ENCODE measurements at places on chromosomes 6 and 20.
A peak's percentile ranks its signal among the peaks of the same experiment; 100 is the strongest.

GRCh38 chr20:34222208-34222607 lies 19.0 kb upstream of the ASIP start:
- peak; percentile 53 for DNase-seq

- DNase-seq: no peak
Observed at GRCh38 chr20:1184638-1185315, at the start of gene TMEM74B. Gene TMEM74B, minus strand, starts transcription at chr20:1184981. Its CDS starts 1,180 bp downstream, at chr20:1183801.

DNA sequence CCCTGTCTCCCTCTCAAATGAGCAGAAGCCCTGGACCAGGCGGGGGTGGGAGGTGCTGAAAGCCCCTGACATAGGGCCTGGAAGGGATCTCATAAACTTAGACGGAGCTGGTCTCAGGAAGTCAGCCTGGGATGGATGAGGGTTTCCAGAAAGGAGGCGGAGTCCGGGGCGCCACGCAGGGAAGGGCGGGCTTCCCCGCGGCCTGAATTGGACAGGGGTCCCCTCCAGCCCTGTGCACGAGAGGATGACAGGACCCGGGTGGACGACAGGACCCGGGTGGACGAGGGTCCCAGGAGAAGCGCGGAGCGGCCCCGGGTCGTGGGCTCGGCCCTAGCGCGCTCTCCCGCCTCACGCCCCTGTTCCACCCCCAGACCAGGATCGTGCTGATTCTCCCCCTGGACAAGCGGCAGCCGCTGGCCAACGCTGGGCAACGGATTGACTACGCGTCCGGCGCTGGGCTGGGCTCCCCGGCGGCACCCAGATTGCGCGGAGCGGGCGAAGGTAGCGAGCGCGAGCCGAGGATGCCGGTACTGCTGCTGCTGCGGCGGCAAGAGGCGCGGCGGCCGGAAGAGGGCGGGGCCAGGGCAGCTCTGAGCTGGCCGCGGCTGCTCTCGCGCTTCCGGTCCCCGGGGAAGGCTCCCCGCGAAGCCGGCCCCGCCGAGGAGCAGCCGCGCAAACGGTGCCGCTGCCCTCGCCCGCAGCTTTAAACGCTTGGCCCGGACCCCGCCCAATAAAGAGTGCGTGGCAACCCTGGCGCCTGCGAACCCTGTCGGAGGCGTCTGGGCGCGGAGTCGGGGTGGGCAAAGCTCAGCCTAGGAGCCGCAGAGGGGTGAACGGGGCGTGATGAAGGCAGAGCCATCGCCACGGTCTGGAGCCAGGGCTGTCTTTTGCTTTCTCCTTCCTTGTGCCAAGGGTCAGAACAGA lies 1.3 kb downstream of the C20orf144 start:
- DNase-seq: peak; percentile 77

GRCh38 chr20:51182571-51182970 lies 159.7 kb upstream of the KCNG1 start:
- no peak for DNase-seq

GRCh38 chr6:11445146-11445545 lies 92.4 kb upstream of the TMEM170B start:
- no peak for DNase-seq

GRCh38 chr6:150528648-150529285 lies 70.9 kb upstream of the PLEKHG1 start:
- no peak for DNase-seq

- DNase-seq: no peak
Observed at GRCh38 chr6:13461307-13461706, 26.1 kb downstream of the GFOD1 start.

DNA sequence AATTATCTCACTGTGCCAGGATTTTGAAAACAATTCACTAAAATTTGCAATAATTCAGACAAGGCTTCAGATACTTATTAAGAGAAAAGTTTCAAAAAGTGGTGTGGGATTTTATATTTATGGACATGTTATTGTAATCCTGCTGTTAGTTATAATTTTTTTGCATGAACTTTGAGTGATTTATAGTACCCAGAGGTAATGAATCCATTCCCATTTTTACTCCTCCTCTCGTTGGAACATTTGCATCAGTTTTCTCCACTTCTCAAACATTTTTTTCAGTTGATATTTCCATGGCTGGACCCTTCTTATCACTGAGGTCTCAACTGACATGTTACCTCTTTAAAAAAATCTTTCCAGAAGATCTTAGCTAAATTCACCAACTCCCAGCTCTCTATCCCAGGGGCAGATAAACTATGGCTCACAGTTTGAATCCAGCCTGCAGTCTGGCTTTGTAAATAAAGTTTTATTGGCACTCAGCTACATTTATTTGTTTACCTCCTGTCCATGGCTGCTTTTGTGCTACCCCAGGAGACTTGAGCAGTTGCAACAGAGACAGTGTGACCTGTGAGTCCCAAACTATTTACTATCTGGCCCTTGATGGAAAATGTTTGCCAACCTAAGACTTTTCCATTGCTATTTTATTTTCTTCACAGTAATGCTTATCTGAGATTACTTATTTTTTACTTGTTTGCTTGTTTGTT lies 83.4 kb downstream of the TSHZ2 start:
- DNase-seq: no peak

DNA sequence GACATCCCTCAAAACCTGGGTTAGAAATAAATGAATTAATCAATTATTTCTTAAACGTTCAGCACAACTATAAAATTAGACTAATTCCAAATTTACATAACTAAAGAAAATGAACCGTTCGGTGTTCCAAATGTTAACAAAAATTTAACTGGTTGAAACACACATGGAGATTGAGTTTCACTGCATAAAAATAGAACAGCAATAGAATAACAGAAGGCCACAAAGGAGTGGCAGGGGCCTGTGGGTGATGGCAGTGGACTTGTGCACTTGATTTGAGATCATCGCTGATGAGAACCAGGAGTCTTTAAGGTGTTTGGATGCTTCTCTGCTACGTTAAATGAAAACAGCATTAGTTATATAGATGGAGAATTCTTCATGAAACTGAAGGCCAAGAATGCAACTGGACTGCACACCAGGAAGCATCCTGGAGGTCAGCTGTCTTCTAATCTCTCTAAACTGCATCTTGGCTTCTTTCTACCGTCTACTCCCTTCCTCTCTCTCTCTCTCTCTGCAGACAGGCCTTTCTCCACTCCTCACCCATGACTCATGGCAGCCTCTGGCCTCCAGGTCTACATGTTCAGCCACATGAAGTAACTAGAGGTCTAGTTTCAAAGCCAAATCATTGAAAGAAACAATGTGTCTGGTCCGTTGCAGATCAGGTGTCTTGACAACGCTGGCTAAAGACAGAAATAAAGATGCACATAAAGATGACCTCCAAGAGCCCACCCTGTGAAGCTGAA lies 111.3 kb downstream of the SIM1 start:
- no peak for DNase-seq

DNA sequence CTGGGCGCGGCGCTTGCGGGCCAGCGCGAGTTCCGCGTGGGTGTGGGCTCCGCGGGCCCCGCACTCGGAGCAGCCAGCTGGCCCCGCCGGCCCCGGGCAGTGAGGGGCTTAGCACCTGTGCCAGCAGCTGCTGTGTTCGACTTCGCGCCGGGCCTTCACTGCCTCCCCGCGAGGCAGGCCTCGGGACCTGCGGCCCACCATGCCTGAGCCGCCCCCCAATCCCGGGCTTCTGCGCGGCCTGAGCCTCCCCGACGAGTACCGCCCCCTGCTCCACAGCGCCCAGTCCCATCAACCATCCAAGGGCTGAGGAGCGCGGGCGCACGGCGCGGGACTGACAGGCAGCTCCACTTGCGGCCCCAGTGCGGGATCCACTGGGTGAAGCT lies 36.2 kb downstream of the RIOK1 start:
- DNase-seq: no peak

DNA sequence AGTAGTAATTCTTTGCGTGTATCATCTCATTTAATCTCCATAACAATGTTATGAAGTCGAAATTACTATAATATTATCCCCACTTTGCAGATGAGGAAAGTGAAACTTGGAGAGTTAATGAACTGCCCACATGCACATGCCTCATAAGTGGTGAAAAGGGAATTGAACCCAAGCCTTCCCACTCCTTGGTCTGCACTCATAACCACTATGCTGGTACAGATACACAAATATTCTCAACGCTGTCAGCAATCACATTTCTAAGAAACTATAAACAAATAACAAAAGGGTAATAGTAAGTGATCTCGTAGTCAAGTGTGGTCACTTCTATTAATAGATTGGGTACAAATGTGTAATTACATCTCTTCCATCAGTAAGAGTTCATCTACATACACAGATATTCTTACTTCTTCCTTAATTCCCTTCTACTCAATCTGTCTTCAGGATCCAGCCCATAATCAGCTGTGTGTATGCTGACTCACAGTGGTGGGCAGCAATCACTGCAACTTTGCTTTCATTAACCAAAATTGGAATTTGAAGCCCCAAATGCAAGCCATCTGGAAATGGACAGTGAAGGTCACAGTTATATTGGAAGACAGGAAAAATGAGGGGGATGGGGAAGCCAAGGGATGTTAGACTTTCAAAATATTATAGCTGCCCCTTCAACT lies 6.6 kb downstream of the PRSS35 start:
- DNase-seq: no peak

DNA sequence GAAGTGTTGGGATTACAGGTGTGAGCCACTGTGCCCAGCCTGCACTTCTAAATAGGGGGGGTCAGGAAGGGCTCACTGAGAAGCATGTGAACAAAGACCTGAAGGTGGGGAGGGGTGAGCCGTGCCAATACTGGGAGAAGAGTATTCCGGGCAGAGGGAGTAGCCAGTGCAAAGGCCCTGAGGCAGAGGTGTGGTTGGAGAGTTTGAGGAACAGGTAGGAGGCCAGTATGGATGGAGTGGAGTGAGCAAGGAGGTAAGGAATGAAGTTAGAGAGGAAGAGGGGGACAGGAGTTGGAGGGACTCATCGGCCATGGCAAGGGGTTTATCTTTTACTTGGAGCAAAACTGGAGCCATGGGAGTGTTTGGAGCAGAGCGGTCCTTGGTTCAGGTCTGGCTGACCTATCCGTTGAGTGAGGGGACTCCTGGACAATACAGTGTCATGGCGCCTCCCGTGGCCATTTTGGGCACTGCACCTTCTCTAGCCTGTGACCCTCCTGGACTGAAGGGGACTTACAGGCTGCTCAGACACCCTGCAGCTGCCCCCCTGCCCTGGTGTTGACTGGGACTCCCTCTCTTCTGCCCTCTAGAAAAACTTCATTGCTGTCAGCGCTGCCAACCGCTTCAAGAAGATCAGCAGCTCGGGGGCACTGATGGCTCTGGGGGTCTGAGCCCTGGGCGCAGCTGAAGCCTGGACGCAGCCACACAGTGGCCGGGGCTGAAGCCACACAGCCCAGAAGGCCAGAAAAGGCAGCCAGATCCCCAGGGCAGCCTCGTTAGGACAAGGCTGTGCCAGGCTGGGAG lies 12.1 kb downstream of the FOXS1 start:
- DNase-seq: peak; percentile 67

- no peak for DNase-seq
Observed at GRCh38 chr20:50690650-50691572, at the start of gene RIPOR3. Gene RIPOR3, minus strand, starts transcription at chr20:50691542. Its CDS starts 414 bp downstream, at chr20:50691128.

DNA sequence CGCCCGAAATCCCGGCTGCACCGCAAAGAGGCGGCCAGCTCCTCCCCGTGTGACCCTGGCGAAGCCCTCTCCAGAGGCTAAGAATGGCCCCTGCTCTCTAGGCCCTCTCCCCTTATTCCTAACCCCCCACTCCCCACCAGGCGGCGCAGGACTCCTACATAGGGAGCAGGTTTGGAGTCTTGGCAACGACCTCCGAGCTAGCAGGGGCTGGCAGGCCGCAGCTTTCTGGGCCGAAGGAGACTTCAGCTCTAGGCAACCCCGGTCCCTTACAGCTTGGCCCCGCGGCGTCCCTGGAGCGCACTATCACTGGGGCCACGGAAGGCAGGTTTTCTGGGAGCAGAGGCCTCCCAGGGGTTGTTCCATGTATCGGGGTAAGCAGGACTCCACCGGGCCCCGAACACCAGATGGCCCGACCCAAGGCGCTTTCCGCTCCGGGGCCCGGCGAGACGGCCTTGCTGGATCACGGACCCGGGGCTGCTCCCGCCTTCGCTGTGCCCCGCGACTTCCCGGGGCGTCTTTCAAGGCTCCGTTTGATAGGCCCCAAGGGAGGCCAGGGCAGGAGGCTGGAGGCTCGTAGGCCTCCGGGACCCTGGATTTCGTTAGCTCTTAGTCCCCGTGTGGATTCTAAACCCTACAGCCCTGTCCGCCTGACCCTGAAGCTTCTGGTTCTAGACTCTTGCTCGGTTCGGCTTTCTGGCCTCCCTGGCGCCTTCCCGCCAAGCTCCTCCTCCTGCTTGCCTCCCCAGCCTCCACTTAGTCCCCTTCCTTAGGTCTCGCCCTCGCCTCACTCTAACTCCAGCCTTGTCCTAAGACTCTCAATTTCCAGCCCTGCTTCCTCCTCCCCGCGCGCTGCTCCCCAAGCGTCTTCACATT lies 1.9 kb downstream of the SLC32A1 start:
- no peak for DNase-seq

GRCh38 chr20:58850693-58851174 lies at the start of gene GNAS-AS1:
Gene GNAS-AS1, minus strand, starts transcription at chr20:58850902.
- no peak for DNase-seq

GRCh38 chr20:16387666-16388065 lies 185.6 kb downstream of the KIF16B start:
- peak; percentile 49 for DNase-seq

DNA sequence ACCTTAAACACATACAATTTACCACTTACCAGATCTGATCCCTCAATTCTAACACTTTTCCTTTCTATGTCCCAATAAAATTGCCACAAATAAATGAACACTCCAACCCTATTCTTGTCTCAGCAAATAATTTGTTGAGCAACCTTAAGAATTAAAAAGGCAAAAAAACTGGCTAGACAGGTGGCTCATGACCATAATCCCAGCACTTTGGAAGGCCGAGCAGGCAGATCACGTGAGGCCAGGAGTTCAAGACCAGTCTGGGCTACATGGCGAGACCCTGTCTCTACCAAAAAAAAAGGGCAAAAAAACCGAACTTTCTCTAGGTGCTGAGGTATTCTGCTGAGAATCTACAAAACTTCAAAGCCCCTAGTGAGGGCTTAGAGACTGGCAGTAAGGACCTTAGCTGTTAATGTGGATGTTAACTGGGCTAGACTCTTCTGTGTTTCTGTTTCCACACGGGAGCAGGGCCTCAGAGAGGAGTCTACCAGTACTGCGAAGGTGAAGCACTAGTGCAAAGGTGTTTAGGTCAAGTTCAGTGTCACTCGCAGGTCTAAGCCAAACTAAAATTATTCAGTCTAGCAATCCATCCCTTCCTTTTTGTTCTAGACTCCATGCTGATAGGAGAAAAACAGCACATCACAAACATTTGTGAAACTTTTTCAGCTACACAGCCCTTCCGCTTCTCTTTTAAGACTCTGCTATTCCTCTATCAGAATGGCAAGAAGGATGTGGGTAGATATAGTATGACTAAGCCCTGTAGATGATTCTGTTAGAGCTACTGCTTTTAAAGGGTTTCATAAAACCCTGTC lies 2.6 kb downstream of the FASTKD5 start:
- peak; percentile 49 for DNase-seq

GRCh38 chr6:135004399-135004798 lies 50.2 kb downstream of the HBS1L start:
- DNase-seq: peak; percentile 12

All from CD14-positive monocyte (primary cell).